ENCODE measurements at places on chromosomes 1 and 21.

- DNase-seq, result no peak
These were observed 93.9 kb downstream of the ADAMTS1 start for GRCh38 chr21:26751305-26751704.

GRCh38 chr1:8203056-8203455, 114.9 kb upstream of the SLC45A1 start:
- no peak for DNase-seq

DNA sequence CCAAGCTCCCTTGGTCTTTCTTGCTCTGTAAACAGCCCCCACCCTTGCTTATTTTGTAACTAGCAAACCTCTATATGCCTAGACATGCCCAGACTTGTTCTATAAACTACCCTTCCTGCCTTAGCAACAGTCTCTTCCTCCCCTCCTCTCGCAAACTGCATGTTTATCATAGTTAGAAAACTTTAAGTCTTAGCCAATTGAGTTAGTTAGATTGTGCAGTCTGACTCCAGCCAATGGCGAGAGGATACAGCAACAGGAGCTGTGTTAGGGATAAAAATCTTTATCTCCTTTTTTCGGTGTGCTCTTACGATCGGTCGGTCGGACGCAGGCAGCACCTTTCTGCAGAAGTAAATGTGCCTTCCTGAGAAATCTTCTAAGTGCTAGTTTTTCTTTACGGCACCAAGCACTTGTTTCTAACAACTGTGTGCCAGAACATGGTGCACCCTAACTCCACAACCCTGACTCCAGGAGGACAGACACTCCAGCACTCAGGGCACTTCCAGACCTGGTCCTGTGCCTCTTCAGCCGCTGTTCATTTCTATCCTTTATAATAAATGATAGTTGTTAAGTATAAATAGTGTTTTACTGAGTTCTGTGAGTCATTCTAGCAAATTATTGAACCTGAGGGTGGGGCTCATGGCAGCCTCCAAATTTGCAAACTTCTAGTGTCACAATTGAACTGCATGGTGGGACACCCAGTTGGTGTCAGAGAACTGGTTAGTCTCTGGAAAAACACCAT, 25.7 kb upstream of the GNG4 start:
- DNase-seq, result no peak

DNA sequence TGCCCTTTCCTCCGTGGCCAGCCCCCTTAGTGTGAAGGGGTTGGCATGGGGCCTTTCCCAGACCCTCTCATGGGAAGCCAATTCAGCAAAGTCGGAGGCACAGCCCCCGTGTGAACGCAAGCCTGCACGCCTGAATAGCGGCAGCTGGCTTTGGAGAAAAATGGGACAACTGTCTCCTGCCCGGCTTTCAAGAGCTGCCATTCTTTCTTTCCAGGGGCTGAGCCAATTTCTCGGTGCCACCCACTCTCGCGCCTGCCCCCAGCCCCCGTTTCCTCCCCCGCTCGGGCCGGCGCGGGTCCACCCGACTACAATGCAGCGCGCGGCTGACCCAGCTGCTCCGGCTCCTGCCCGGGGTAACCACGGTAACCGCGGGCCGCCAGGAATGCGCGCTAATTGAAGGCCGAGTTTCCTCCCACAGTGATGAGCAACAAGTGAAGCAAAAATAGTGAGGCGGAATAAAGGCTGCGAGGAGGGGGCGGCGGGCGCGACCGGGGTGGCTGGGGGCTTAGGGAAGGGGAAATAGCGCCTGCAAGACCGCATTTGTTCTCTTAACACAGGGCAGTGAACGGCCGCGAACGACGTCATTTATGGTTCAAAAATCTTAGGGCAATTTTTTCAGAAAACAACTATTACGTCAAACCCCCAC, 27.8 kb downstream of the ILDR2 start:
- DNase-seq, result peak; percentile 26

GRCh38 chr1:39907528-39908453, 6.1 kb upstream of the MYCL start:
- peak; percentile 85 for DNase-seq

DNA sequence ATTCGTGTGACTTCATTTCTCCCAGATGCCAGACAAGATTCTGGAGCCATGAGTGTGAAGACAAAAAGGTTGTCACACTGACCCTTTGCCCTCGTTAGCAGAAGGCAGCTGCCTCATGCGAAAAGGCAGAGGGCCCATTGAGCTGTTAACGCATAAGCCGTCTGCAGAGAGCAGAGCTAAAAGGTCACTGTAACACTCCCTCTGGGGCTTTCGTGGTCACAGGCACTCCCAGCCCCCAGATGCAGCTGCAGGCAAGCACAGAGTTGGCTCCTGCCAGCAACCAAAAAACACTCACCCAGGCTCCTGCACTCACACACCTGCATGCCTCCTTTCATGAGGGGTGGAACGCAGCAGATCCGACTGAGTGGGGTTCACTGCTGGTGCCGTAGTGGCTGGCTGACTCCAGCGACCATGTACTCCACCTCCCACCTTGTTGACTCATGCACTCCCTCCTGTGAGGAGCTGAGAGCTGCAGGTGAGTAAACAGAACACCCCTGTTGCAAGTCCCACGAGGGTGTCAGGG, 287.5 kb downstream of the SMYD3 start:
- DNase-seq, result no peak

DNA sequence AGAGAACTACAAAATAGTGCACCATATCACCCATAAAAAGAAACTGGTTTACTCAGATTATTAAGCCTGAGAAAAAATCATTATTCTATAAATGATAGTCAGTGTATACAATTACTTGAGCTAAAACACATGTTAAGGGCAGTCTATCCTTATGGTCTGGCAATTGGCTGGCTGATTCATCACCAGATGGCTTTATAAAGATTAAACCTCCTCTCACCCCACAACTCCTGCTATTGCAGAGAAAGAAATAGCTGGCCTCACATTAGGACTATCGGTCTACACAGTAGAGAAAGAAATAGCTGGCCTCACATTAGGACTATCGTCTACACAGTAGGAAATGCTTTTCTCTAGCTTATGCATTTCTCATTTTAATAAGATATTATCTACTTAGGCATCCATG, 21.2 kb downstream of the CEP170 start:
- DNase-seq, result no peak

DNA sequence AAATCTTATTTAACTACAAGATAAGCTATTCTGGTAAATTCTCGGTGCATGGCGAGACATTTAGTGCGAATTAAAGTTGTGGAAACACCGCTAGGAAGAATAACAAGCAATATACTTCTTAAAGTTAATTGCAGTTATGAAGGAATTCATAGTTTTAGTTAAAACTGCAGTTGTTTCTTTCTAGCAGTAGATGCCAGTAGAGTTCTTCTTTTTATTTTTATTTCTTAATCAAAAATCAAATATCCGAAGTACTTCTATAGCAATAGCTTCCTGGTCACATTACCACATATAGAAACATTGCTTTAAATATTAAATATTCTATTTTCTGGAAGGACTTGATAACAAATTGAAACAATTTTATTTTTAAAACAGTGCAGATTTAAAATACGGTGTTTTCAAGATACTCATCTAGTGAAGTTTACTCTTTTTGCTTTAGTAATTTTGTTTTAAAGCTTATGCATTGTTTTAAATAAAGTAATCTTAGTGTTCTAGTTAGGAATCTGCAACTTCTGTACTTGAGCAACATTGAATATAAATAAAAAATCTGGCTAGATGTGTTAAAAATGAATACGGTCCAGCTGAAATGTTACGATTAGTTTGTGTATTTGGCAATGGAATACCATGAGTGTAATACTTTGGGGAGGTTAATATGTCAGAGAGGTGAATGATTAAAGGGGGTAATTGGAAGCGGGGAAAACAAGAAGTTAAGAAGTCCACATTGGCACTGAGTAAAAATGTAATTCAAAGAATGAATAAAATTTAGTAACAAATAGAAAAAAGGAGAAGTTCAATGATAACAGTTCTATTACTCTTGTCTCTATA, 2.7 kb upstream of the PRKACB start:
- DNase-seq, result peak; percentile 52

- peak; percentile 84 for DNase-seq
These were observed 20.8 kb upstream of the GBP1 start for GRCh38 chr1:89085781-89086180.

DNA sequence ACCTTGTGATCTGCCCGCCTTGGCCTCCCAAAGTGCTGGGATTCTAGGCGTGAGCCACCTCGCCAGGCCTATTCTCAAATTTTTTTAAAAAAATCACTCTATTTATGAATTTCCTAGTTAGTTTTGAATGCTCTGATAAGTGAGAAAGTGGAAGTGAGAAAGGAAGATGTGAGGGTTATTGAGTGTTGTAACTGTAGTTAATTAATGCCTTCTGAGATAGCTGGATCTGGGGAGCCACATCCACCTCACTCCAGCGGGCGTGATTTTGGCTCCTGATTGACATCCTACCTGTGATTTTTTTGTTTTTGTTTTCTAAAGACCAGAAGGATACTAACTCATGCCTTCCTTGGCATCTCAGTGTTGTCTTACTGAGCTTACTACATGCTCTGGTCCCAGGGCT, 65.6 kb downstream of the ST3GAL3 start:
- DNase-seq, result no peak

GRCh38 chr1:201905234-201905890, 16.7 kb downstream of the SHISA4 start:
- DNase-seq, result no peak

GRCh38 chr1:202117898-202118371, 4.8 kb upstream of the GPR37L1 start:
- no peak for DNase-seq

DNA sequence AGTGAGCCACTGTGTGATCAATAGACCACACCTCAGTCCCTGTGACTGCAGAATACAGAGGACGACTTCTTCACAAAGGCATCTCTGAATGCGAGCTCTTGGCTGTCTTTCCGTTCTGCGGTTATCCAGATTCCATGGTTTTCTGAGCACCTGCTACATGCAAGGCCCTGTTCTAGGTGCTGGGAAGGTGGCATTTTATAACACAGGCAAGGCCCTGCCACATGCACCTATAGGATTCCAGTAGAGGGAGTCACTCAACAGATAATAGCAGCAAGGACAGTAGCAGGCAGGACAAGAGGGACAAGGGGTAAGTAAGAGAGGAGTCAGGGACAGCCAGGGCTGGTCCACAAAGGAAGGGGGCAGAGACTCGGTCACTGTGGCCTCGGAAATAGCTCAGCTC, 9.0 kb downstream of the URB1 start:
- DNase-seq, result no peak

GRCh38 chr21:44019568-44019958, 7.5 kb downstream of the TRAPPC10 start:
- DNase-seq, result no peak

- DNase-seq, result no peak
These were observed 169.9 kb upstream of the CSF3R start for GRCh38 chr1:36652586-36652985.

- DNase-seq, result peak; percentile 82
These were observed 102.8 kb downstream of the RHOU start for GRCh38 chr1:228837817-228838716.

DNA sequence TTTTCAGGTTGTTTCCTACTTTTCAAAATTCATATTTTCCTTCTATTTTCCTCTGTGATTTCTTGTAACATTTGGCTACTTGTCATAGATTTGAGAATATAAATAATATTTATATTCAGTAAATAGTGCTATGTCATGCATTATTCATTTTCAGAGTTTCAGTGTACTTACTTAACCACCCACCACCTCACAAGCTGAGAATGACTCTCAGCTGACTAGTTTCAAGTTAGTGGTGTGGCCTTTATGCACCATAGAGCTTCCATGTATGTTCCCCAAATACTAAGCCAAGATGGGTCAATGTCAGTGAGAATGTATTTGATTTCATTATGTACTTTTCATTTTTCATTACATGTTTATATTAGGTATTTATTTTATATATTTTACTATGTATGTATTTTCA, 56.9 kb upstream of the RGS1 start:
- DNase-seq, result peak; percentile 71
